ENCODE measurements at places on chromosomes 6 and 20. TPM values are rescaled to one million over a fixed set of nuclear protein-coding genes. Genes with fewer than 3 reads are reported as not detected.
A peak's percentile ranks its signal among the peaks of the same experiment; 100 is the strongest.

Gene FOXQ1
- 2.8 TPM for total RNA-seq

Gene WDR46
- total RNA-seq: 46.0 TPM

Gene LZTS3
- 38.5 TPM for total RNA-seq

Gene SYCP2
- total RNA-seq: 1.9 TPM

Gene ZNF165
- total RNA-seq: 4.8 TPM

Gene PLCB1
- 7.3 TPM for total RNA-seq

Gene BPIFB2
- not detected for total RNA-seq

Gene CNR1
- 7.8 TPM for total RNA-seq

- H3K4me1 ChIP-seq: peaks cover 6% of the 10 kb centered on the region
- H3K4me3 ChIP-seq: no peak overlapping the region
- H3K27me3 ChIP-seq: no peaks in the 10 kb centered on the region
Observed at GRCh38 chr6:137700751-137701477, 166.1 kb upstream of the TNFAIP3 start.

- no peaks in the 10 kb centered on the region for H3K36me3 ChIP-seq
- no peak overlapping the region for H3K27ac ChIP-seq
- no peak overlapping the region for H3K4me3 ChIP-seq
Observed at GRCh38 chr6:3186974-3187382, 29.6 kb upstream of the TUBB2A start.

GRCh38 chr6:112801468-112802080, 454.4 kb downstream of the RFPL4B start:
- no peak overlapping the region for H3K4me3 ChIP-seq
- no peak for DNase-seq
- no peak overlapping the region for H3K27ac ChIP-seq
- no peaks in the 10 kb centered on the region for H3K4me1 ChIP-seq
- no peaks in the 10 kb centered on the region for H3K36me3 ChIP-seq

- H3K4me3 ChIP-seq: no peak overlapping the region
- H3K4me1 ChIP-seq: peaks cover 37% of the 10 kb centered on the region
- H3K27ac ChIP-seq: no peak overlapping the region
- no peaks in the 10 kb centered on the region for H3K36me3 ChIP-seq
- H3K27me3 ChIP-seq: peaks cover 33% of the 10 kb centered on the region
Observed at GRCh38 chr20:20362774-20363433, 5.0 kb upstream of the INSM1 start.

- H3K36me3 ChIP-seq: no peaks in the 10 kb centered on the region
- no peak overlapping the region for H3K27ac ChIP-seq
- no peak overlapping the region for H3K4me3 ChIP-seq
- no peak for DNase-seq
- H3K4me1 ChIP-seq: no peaks in the 10 kb centered on the region
Observed at GRCh38 chr20:14696937-14697336, 359.5 kb upstream of the FLRT3 start.

GRCh38 chr6:10547809-10548208, 26.7 kb downstream of the GCNT2 start:
- H3K36me3 ChIP-seq: no peaks in the 10 kb centered on the region
- H3K27me3 ChIP-seq: no peaks in the 10 kb centered on the region
- H3K27ac ChIP-seq: no peak overlapping the region
- H3K4me1 ChIP-seq: no peaks in the 10 kb centered on the region

DNA sequence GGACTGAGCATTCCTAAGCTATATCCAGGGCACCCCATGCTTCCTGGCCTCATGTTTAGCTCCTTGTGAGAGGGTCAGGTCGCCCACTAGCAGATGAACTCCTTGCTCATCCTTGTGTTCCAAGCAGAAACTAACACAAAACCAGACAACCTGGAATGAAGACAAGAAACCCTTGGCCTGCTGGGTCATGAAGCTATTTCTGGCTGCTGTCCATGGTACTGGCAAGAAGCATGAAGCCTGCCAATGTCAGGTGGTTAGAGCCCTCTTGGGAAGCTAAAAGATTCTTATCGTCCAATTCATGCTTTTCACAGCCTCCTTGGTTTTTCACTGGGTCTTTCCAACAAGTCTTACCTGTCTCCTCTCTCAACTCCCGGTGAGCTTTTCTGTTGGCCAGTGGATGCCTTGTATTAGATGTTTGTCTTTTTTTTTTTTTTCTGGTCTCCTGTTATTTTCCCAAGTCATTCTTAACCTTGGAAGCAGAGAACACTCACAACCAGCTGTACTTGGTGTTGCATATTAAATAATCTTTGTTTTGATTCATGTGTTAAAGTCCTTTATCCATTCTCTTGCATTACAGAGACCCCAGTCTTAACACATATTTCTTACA, 180.3 kb downstream of the ANKRD60 start:
- peak; percentile 8 for DNase-seq
- no peaks in the 10 kb centered on the region for H3K27me3 ChIP-seq
- no peaks in the 10 kb centered on the region for H3K4me1 ChIP-seq
- H3K36me3 ChIP-seq: no peaks in the 10 kb centered on the region

GRCh38 chr6:12083763-12084162, 71.7 kb downstream of the HIVEP1 start:
- DNase-seq: no peak
- H3K27ac ChIP-seq: no peak overlapping the region

DNA sequence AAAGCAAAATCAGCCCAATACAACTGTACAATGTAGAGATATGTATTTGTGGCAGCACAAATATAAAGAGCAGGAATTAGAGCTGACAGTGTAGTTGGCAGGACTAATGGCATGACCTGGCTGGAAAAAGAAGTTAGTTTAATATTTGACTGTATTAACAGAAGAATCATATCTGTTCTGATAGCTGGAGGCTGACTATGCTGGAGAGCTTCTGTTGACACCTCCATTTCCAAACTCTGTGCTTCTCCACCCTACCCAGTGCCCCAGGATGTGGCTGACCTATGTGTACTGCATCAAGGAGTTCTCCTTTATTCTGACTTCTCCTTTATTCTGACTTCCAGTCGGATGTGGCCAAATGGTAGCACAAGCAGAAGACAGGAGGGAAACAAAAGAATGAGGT, 299.3 kb downstream of the PKHD1 start:
- H3K4me1 ChIP-seq: no peaks in the 10 kb centered on the region
- H3K27me3 ChIP-seq: no peaks in the 10 kb centered on the region
- no peaks in the 10 kb centered on the region for H3K36me3 ChIP-seq

DNA sequence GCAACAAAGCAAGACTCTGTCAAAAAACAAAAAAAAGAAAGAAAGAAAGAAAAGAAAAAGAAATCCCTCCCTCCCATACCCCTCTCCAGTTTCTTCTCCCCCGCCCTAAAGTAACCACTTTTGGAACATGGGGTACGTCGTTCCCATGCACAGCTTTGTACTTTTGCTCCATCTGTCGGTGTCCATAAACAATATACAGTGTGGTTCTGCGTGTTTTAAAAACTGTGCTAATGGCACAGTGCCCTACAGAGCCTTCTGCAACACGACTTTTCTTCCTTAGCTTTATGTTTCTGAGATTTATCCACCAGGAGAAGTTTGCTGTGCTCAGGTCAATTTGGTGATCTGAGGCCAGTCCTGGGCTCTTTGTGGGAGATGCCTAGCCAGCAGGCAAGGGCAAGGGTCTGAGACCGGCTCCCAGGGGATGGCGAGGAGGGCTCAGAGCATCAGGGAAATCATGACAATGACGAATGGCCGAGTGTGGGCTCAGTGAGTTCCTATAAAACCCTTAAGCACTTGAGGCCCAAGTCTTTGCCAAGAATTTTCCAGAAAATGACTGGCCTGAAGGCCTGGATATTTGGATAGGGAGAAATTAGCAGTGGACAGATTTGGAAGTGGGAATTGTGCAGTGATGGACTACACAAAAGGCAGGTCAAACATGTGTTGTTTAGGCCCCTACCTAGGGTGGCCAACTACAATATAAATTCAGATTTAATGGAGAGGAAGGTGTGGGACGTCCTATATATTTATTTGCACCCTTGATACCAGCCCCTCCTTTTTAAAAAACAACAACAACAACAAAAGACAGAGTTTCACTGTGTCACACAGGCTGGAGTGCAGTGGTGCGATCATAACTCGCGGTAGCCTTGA, 1.9 kb upstream of the BCAS4 start:
- H3K4me1 ChIP-seq: peaks cover 4% of the 10 kb centered on the region
- no peak overlapping the region for H3K4me3 ChIP-seq
- H3K36me3 ChIP-seq: no peaks in the 10 kb centered on the region

GRCh38 chr20:63196768-63197470, 19.0 kb downstream of the YTHDF1 start:
- H3K36me3 ChIP-seq: peaks cover 15% of the 10 kb centered on the region
- H3K27me3 ChIP-seq: no peaks in the 10 kb centered on the region
- H3K4me3 ChIP-seq: no peak overlapping the region
- no peak for DNase-seq
- H3K27ac ChIP-seq: no peak overlapping the region
- H3K4me1 ChIP-seq: no peaks in the 10 kb centered on the region

DNA sequence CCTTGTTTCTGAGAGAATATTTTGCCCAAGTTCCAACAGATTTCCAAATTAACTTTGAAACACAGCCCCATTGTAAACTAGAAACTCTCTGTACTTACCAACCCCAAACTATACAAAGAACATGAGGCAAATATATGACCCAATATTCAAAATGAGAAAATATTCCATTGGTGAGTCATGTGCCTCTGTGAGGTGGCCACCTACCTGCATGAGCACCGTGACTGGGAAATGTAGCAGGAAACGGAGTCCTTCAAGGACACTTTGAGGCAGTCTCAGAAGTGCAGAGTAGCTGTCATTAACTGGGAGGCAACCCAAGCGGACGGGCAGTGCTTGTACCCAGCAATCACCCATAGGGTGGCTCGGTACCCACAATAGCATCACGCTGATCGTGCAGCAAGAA, 335.5 kb upstream of the NOX3 start:
- no peak for DNase-seq
- H3K4me3 ChIP-seq: no peak overlapping the region
- no peaks in the 10 kb centered on the region for H3K4me1 ChIP-seq
- no peak overlapping the region for H3K27ac ChIP-seq
- no peaks in the 10 kb centered on the region for H3K36me3 ChIP-seq

- H3K4me3 ChIP-seq: no peak overlapping the region
- DNase-seq: no peak
- no peak overlapping the region for H3K27ac ChIP-seq
- peaks cover 12% of the 10 kb centered on the region for H3K36me3 ChIP-seq
- no peaks in the 10 kb centered on the region for H3K27me3 ChIP-seq
Observed at GRCh38 chr6:122416825-122417224, 17.4 kb downstream of the HSF2 start.

DNA sequence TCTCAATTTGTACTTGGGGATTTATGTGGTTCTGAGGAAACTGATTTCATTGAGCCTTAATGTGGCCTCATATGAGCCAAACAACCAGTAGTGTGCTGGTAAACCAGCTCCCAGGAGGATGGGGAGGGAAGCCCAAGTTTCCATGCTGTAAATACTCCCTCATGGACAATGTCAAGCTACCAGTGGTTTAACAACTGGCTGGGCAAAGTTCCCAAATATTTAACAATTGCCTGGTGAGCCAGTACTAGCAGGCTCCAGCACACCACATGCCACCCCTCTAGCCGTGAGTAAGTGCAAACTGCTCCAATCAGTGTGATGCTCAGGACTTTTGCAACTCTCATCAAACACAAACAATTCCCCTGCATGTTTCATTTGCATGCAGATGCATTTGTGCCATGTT, 19.2 kb upstream of the CDKN1A start:
- H3K36me3 ChIP-seq: no peaks in the 10 kb centered on the region
- DNase-seq: no peak
- H3K4me1 ChIP-seq: peaks cover 6% of the 10 kb centered on the region
- H3K27ac ChIP-seq: no peak overlapping the region

- no peak for DNase-seq
- no peak overlapping the region for H3K4me3 ChIP-seq
- peaks cover 7% of the 10 kb centered on the region for H3K4me1 ChIP-seq
- H3K27me3 ChIP-seq: no peaks in the 10 kb centered on the region
- no peaks in the 10 kb centered on the region for H3K36me3 ChIP-seq
- no peak overlapping the region for H3K27ac ChIP-seq
Observed at GRCh38 chr6:40585223-40585622, 1.9 kb downstream of the LRFN2 start.

- H3K4me1 ChIP-seq: no peaks in the 10 kb centered on the region
- H3K27ac ChIP-seq: no peak overlapping the region
- no peak overlapping the region for H3K4me3 ChIP-seq
- H3K36me3 ChIP-seq: no peaks in the 10 kb centered on the region
Observed at GRCh38 chr6:44868335-44868668, 459.8 kb upstream of the RUNX2 start.

GRCh38 chr6:150410906-150411305, 42.1 kb downstream of the IYD start:
- peaks cover 43% of the 10 kb centered on the region for H3K4me1 ChIP-seq
- H3K36me3 ChIP-seq: no peaks in the 10 kb centered on the region
- H3K27ac ChIP-seq: no peak overlapping the region
- no peaks in the 10 kb centered on the region for H3K27me3 ChIP-seq
- H3K4me3 ChIP-seq: no peak overlapping the region
- no peak for DNase-seq

GRCh38 chr20:41306061-41306727, 11.3 kb downstream of the ZHX3 start:
- no peak overlapping the region for H3K4me3 ChIP-seq
- peaks cover 36% of the 10 kb centered on the region for H3K4me1 ChIP-seq
- no peaks in the 10 kb centered on the region for H3K27me3 ChIP-seq
- no peaks in the 10 kb centered on the region for H3K36me3 ChIP-seq

GRCh38 chr6:139540276-139540675, 165.8 kb upstream of the CITED2 start:
- no peak overlapping the region for H3K27ac ChIP-seq
- no peak for DNase-seq
- H3K4me1 ChIP-seq: peaks cover 33% of the 10 kb centered on the region
- H3K4me3 ChIP-seq: no peak overlapping the region
- no peaks in the 10 kb centered on the region for H3K36me3 ChIP-seq
- no peaks in the 10 kb centered on the region for H3K27me3 ChIP-seq

GRCh38 chr20:32819992-32820697, 391 bp downstream of the MAPRE1 start:
- peak overlapping the region; percentile 78 for H3K27ac ChIP-seq
- peaks cover 47% of the 10 kb centered on the region for H3K4me1 ChIP-seq
- no peaks in the 10 kb centered on the region for H3K36me3 ChIP-seq

- H3K4me3 ChIP-seq: no peak overlapping the region
- no peak for DNase-seq
- no peaks in the 10 kb centered on the region for H3K27me3 ChIP-seq
- no peak overlapping the region for H3K27ac ChIP-seq
Observed at GRCh38 chr6:26475823-26476729, 18.3 kb downstream of the BTN2A1 start.

Measured in thyroid gland (tissue), 4 donors.